ENCODE measurements at places on chromosomes 11 and 22. TPM values are rescaled to one million over a fixed set of nuclear protein-coding genes. Genes with fewer than 3 reads are reported as not detected.

The IL17REL gene
- total RNA-seq, result not detected

DNA sequence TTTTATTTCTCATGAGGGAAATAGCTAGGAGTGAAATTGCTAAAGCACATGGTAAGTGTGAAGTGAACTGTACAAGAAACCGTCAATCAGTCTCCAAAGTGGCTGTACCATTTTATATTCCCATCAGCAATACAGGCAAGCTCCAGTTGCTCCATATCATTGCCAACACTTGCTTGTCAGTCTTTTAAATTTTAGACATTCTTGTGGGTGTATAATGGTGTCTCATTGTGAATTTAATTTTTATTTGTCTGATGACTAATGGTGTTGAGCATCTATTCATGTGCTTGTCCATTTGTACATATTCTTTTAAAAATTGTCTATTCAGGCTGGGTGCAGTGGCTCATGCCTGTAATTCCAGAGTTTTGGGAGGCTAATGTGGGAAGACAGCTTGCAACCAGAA lies 34.1 kb upstream of the SMCO4 start:
- peak; percentile 84 for DNase-seq

DNA sequence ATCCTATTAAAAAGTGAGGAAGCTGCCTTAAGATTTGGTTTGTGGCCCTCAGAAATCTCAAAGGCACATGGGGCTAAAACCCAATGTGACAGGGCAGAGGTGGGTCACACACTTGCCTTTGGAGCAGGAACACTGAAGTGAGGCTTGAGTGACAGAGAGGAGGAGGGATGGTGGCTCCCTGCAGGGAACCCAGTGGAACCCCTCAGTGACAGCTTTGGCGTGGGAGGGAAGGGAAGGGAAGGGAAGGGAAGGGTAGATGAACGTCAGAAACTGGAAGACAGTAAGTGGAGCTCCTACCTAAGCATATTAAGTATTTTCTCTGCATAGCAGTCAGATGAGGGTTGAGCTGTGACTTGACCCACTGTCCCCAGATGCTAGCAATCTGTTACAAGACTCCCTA lies 68.5 kb downstream of the TMPRSS5 start:
- DNase-seq, result no peak

GRCh38 chr11:104422324-104422944 lies 258.5 kb upstream of the PDGFD start:
- DNase-seq, result no peak

- peak; percentile 27 for DNase-seq
Measured at GRCh38 chr11:17496406-17496805, 19.8 kb upstream of the ABCC8 start.

The KRTAP5-2 gene
- not detected for total RNA-seq

The C11orf16 gene
- not detected for total RNA-seq

- DNase-seq, result no peak
Measured at GRCh38 chr11:977830-978720, 52.4 kb downstream of the AP2A2 start.

The CDC42EP2 gene
- 1.6 TPM for total RNA-seq

DNA sequence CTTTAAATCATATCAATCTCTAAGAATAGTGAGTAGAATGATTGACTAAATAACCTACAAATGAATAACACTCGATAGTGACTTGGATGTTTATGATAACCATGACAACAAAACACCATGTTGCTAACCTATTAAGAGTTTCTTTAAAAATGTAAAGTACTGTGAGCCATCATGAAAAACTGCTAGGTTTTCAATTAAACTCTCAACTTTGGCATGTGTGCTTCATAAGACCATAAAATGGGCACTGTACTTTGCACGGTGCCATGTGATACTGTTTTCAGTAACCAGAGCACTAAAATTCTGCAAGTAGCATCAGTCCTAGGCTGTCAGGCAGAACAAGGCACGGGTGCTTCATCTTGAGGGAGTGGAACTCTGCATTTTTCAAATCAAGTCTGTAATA lies 96.2 kb upstream of the TRIM77 start:
- peak; percentile 5 for DNase-seq

DNA sequence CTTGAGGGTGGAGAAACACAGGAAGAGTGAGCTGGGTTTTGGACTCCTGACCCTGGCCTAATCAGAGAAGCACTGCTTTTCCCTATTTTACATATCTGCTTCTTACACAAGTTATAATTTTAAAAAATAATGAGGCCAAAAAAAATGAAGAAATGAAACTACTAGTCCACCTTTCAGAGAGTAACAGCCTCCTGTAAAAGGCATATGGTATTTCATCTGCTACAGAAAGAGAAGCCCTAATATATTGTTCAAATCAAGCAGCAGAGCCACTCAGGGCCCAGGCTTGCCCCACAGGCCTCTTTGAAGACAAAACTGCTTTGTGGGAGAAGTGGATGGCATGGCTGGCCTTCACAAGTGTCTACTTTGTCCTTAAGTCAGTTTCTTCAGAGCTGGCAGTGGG lies 10.0 kb downstream of the DIXDC1 start:
- no peak for DNase-seq

DNA sequence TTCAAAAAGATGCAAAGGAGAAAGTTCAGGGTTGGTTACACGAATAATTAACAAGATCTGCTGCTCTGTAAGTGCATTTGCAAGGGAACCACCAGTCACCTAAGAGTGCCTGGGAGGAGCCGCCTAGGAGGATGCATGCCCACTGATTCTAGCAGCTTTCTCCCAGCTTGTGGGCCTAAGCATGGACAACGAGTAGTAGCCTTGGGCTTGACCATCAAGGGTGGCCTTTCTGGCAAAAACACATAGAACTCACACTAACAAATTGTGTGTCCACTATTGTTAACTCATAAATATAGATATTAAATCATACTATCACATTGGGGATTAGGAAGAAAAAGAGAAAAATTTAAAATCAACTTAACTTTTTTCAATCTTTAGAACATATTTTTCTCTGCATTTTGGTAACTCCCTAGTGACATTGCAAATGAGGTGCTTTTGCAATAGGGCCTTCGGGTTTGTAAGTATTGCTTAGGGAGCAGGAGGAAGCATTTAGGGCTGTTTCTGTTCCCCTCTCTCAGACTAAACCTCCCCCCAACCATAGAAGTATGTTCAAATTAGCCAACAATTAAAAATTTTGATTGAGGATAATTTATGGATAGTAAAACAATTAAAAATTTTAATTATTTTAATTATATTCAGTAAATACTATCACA lies 57.3 kb upstream of the CEP295 start:
- no peak for DNase-seq

- DNase-seq, result no peak
Measured at GRCh38 chr11:56817661-56818060, 69.2 kb upstream of the OR9G4 start.

The PMM1 gene
- total RNA-seq, result 13.4 TPM

DNA sequence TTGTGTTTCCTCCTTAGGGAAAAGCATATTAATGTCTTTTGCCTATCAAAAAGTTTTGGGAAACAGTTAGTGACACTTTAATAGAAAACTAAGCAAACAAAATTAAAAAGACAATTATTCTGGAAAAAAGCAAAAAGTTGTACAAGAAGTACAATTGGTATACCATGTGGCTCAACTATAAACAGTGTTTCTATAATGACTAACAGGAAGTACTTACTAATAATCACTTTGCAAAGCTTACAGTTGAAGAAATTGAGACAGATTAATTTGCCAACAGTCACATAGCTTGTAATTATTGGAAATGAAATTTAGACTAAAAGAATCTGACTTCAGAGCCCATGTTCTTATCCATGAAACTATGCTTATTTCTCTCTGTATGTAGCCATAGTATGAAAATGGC lies 24.7 kb downstream of the PPME1 start:
- DNase-seq, result peak; percentile 4

The NADSYN1 gene
- 23.8 TPM for total RNA-seq

GRCh38 chr11:13386567-13386966 lies 76.5 kb downstream of the BTBD10 start:
- DNase-seq, result no peak

The TAF1D gene
- 97.3 TPM for total RNA-seq

- peak; percentile 69 for DNase-seq
Measured at GRCh38 chr11:117232092-117232878, at the start of gene RNF214. Gene RNF214 (plus strand): TSS chr11:117232671. CDS start chr11:117234273, 1,602 bp downstream.

- peak; percentile 56 for DNase-seq
Measured at GRCh38 chr22:34973926-34974325, 92.0 kb upstream of the ISX start.

The KIRREL3 gene
- 9.8 TPM for total RNA-seq

DNA sequence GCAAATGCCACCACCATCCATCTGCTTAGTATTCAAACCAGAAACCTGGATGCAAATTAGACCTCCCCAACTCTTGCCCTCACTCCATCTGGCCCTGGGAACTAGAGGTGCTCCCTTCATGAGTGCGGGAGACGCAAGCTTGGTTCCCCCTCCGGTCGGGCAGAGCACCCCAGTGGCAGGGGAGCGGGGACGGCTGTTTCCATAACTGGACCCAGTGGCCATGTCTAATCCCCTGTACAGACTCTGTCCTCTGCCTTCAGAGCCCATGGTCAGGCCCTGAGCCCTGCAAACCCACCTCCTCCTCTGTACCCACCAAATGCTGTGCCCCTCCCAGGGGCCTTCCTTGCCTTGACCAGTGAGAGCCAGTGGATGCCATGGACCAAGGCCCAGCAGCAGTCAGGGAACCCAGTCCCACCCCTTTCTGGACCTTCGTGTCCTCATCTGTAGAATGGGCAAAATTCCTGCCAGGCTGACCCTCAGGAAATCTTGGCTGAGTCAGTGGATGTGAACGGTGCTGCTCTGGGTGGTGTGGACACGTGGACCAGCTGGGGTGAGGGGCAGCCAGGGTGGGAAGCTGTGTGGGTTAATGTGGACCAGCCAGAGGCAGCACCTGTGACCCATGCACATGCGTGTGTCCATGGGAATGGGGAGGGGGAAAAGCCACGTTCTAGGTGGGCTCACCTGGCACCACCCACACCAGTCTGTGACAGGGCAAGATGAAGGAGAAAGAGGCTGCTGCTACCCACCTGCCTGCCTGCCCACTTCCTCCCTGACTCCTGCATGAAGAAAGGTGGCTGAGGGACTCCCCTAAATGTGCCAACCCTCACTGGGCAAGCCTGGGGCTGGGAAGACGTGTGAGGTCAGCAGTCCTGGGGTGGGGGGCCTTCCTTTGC lies 72.8 kb downstream of the LRRC32 start:
- no peak for DNase-seq

The NPAS4 gene
- total RNA-seq, result not detected

The LUZP2 gene
- 2.0 TPM for total RNA-seq

Measured in M059J (cell line).